ENCODE measurements at places on chromosomes 5 and 9.

DNA sequence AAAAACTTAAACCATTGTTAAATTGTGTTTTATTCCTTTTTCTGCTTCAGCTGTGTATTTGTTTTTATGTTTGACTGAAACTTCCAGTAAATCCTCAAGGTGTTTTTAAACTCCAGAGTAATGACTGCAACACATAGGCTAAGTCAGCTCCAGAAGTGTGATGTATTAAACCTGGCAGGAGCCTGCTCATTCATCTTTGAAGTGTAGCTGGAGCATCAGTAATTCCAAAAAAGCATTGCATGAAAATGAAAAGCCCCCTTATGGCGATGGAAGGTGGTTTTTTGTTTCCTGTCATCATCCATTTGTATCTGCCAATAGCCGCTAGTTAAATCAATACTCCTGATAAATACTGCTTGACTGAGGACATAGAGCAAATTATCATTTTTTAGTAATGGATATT is 474.2 kb upstream of the ADAMTS16 start:
- no peak for DNase-seq

- no peak for DNase-seq
These were observed 193.3 kb downstream of the PSAT1 start for GRCh38 chr9:78490231-78490630.

DNA sequence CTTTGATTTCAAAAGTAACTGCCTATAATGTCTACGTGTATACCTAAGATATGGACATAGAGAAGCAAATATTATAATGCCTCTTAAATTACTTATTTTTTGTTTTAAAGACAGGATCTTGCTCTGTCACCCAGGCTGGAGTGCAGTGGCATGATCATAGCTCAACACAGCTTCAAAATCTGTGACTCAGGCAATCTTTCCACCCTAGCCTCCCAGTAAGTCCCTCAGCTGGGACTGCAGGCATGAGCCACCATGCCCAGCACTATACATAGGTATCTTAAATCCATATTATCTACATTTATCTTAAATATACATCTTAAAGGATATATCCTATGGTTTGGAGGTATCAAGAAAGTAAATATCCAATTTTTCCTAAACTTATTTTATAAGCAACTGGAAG is 261.2 kb downstream of the ARL15 start:
- DNase-seq: no peak

DNA sequence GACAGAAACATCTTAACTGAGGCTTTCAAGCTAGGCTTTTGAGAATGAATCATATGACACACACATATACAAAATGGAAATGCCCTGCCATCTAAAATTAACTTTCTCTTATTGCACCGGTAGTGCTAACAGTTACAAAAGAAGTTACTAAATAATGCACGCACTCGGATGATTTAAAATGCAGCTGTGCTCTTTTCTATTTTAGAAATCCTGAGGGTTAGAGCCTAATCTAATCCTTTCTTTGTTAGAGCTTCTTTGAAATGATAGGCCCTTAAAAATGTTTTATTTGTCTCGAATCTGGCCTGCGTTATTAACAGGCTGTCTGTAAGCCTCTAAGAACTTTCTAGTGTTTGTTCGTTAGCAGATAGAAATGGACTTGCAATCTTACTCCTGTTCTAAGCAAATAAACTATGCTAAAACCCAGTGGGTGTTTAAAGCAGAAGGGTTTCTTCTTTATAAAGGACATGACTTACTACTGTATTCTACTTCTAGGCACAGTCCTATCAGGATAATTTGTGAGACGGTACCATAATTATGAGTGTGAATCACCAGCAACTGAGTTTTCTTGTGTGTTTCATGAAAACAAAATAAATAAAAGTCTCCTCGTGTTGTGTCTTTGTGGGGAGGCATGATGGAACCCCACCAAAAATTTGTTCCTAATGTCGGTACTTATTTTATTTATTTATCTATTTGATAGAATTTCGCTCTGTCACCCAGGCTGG is 69.2 kb upstream of the MYO10 start:
- no peak for DNase-seq

- DNase-seq: no peak
These were observed 472.3 kb downstream of the LRRC70 start for GRCh38 chr5:63050916-63051315.

DNA sequence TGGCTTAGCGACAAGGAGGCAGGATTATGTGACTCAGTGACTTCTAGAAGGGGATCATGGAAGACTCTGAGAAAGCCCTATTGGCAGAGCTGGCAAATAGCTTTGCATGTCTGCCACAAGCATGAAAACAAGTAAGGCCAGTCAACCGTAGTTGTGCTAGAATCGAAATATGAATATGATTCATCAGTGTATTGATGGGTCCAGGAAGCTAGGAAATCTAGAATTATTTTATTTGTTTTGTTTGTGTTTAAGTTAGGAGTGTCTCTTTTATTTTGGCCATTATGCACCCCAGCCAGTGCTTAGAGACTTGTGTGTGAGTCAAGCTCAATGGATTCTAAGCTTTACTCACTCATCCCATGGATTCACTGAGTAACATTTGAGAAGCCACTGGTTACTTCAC is 3.8 kb upstream of the ITGA2 start:
- no peak for DNase-seq

DNA sequence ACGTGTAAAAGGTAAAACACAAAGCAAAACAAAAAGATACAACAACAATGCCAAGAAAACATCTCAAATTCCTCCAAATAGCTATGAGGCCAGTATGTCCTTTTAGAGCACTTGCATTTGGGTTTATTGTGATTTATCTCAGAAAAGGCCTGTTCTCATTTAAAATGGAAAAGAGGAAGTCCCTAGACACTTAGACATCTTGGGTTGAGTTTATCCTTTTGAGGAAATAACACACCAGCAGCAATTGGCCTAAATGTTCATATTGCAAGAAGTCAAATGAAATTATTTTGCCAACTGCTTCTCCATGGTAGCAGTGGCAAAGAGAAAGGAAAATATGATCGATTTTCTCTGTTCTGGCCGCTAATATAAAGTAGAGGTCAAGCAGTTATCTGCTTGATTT is 43.6 kb upstream of the TRMT10B start:
- no peak for DNase-seq

DNA sequence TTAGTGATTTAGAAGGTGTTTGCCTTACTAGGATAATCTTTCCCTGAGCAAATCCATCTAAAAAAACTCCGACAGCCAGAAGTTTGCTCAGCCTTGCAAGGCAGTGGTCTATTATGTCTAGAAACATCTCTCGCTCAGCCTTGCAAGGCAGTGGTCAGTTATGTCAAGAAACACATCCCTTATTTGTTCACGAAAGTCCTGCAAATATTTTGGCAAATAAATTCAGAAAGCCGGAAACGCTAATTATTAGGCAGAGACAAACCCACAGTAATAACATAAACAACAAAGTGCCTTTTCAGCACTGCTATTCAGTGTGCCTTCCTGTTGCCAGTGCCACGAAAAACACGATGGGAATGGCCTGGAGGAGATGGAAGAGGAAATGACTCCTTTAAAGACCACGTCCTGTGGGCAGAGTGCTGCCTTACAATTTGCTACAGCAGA is 184.5 kb downstream of the GNAQ start:
- no peak for DNase-seq

DNA sequence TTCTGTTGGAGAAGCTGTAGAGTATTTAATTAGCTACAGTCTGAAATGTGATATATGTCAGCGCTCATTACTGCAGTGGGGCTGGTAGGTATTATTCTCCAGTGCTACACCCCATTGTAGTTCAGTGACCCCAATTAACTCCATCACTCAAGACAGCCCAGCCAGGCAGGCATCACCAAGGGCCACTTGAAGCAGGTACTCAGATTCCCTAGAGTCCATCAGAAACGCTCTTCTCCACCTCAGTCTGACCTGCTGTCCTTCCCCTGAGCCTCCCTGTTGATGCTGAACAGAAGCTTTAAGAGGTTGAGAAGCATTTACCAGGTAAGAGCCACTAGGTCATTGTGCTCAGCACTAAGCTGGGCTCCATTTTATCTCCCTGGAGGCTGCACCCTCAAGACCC is 71.8 kb downstream of the GALNT10 start:
- DNase-seq: no peak

- no peak for DNase-seq
These were observed 6.8 kb downstream of the HBEGF start for GRCh38 chr5:140339636-140340035.

DNA sequence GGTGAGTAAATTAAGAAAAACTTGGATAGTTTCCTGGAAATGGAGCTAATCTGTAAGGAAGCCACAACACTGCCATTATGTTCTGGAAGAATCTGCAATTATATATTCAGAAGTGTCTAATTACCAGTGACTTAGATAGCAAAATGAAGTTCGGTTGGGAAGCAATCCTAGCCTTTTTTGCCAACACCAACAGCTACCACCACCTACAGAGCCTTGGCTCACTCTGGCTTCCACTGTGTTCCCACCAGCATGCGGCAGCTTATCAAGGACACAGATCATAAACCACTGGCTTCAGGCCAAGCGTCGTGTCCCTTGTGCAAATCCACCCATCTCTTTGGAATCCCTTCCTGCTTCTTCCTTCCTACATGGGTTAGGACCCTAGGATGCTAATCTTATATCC is 118.0 kb upstream of the PCA3 start:
- DNase-seq: no peak

GRCh38 chr5:167643631-167644280 is 647.7 kb upstream of the WWC1 start:
- DNase-seq: no peak

GRCh38 chr9:93194641-93195040 is 10.7 kb downstream of the WNK2 start:
- DNase-seq: no peak

DNA sequence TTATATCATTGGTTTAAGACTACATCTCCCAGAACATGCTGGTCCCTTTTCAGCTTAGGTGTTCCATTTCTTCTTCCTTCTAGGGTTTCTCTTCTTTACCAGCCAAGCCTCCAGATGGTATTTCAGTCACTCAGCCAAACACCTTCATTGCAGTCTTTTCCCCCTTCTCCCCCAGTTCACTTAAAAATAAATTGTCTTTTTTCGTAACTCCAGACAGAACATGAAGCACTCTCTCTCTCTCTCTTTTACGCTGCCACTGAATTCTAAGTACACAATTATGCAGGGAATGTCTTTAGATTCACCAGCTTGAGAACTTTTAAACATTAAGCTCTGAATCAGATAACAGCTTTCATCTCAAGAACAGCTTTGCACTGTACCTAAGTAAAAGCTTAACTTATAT is 419.7 kb upstream of the BRINP1 start:
- no peak for DNase-seq

DNA sequence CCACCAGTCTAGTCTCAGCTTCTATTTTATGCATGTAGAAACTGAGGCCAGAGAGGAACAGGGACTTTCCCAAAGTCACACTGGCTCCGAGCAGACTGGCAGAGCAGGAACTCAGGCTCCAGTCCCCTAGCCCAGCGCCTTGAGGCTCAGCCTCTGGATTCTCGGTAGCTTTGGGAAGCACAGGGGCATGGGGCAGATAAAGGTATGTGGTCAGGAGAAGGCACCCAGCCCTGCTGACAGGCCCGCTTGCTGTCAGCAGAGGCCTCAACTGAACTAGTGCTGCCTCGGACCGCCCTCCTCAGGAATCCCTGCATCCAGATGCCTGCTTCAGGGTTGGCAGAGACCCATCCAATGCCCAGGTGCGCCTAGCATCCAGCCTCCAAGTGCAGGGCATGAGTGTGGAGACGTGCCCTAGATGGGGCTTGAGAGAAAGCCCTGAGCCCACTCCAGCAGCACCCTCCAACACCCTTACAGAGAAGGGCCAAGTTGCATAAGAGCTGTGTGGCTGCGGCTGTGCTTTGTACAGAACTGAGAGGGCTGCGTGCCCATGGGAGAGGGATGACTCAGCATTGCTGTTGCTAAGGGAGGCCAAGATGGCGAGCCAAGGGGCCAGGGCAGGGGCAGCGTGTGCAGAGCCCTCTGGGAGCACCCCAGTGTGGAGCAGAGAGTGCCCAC is 168.6 kb downstream of the MACROH2A1 start:
- no peak for DNase-seq

DNA sequence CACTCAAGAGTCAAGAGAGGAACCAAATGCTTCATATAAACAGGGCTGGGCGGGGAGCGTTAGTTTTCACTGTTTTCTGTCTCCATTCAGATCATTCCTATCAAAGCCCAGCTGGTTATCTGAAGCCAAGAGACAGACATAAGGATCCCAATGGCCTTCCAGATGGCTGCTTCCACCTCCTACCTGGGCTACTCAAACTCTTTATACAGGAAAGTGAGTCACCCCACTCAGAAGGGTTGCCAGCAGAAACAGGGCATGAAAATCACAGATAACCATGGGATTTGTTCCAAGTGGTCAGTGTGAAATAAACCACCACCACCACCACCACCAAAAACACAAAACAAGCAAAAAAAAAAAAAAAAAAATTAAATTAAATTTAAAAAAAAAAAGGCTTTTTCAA is 5.5 kb downstream of the PRSS3 start:
- no peak for DNase-seq

DNA sequence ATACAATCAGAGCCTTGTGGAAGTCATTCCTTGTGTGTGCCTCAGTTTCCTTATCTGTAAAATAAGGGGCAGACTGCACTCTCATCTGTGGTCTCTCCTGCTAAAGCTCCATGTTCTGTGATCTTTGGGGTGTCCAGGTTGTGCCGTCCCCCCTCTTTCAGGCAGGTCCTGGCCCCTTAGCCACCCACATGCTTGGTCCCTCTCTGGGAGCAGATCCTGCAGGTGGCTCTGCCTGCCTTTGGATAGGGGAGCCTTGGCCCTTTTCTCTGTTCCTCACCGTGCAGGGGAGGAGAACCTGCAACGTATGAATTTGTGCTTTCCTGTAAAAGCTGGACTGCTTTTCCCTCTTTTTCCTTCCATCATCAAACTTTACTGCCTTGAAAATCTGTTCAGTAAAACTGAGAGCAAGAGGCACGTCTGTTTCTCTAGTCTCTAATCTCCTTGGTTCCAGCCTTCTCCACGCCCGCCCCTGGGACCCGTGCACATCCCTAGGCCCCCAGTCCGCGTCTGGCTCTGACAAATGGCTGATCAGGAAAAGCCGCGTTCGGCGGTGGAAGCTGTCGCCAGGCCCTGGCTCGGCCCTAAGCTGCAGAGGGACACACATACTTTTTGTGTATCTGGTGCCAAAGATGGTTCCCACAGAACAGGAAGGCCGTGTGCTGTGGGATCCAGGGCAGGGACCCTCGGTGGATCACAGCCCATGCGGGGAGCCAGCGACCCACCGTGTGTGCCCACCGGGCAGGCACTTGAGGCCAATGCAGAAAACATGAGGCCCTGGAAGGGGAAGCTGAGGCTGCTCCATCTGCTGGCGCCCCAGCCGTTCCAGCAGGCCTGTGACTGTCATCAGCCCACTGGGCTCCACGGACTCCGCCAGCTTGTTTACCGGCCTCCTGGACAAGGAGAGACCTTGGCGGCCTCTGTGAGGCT is 43.4 kb upstream of the COL5A1 start:
- DNase-seq: no peak

DNA sequence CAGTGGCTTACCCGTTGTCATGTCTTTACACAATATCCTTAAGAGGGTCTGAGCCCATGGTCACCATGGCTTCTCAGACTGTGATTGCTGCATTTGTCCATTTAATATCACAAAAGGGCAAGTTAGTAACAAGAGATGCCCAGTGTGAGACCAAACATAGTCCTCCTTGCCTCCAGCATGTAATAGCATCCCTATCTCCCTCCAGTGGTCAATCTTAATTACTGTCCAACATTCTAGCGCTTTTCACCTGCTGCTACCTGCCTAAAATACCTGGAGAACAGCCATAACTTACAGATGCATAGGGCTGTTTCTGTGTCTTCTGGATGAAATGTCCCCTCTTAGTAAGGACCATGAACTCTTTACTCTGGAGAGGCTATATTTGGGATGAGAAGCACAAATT is 267.2 kb upstream of the DAB2 start:
- no peak for DNase-seq

All from stimulated activated CD4-positive, alpha-beta T cell treated with anti-CD3 and anti-CD28 coated beads, Interleukin-4, amount 100 ng/mL, for 4 hours (primary cell).